Vagina (tissue), 2 donors: ENCODE measurements at places on chromosomes 2 and 18.
A peak's percentile ranks its signal among the peaks of the same experiment; 100 is the strongest.

GRCh38 chr2:28009732-28010131, 119.2 kb downstream of the BABAM2 start:
- no peak for DNase-seq

DNA sequence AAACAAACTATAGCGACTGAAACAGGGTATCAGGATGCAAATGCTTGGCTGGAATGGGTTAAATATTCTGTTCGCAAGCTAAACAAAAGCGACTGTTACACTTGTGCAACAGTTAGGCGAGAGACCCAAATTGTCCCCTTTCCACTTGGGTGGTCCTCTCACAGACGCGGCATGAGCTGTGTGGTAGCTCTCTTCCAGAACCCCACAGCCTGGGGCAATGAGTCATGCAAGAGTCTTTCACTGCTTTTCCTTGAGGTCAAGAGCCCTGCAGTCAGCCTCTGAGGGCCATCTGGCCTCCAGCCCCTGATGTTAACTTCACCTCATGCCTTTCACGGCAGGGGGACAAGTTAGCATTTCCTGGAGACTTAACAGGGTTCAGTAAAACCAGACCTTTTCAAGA, 25.7 kb downstream of the SULT1C4 start:
- no peak for DNase-seq

- DNase-seq: no peak
Measured at GRCh38 chr18:26956863-26957262, 91.4 kb upstream of the AQP4 start.

GRCh38 chr2:12879649-12880048, 162.9 kb downstream of the TRIB2 start:
- no peak for DNase-seq

DNA sequence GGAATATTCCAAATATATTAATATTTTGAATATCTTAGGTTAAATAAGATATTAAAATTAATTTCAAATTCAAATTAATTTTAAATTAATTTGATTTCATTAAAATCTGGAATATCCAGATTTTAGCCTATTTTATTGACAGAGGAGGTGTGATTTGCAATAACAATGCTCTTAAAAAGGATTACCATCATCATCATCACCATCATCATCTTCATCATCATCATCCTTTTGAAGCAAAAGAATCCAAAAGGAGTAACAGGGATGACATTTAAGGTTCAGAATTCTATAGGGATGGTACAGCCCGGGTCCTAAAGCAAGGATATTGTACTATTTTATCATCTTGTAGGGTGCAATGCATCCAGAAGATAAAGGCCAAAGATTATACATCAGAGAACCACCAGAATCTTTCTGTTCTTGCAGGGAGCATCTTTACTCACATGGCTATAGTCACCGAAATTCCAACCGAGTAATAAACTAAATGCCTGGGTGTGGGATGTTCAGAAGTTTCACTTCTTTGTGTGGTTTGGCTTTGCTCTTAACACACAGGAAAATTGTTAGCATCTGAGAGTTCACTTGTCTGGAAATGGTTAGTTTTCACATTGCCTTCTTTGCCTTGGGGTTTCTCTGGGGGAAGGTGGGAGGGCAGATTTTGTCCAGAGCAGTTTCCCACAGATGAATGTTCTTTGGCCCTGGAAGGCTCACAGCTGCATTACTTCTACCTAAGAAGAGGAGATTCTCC, 99.1 kb upstream of the ITGA6 start:
- DNase-seq: no peak

GRCh38 chr2:231512222-231512621, 18.0 kb downstream of the NMUR1 start:
- DNase-seq: no peak

- no peak for DNase-seq
Measured at GRCh38 chr2:200373231-200373630, 66.7 kb downstream of the SPATS2L start.

GRCh38 chr2:70448041-70448440, 105.6 kb downstream of the TGFA start:
- no peak for DNase-seq

DNA sequence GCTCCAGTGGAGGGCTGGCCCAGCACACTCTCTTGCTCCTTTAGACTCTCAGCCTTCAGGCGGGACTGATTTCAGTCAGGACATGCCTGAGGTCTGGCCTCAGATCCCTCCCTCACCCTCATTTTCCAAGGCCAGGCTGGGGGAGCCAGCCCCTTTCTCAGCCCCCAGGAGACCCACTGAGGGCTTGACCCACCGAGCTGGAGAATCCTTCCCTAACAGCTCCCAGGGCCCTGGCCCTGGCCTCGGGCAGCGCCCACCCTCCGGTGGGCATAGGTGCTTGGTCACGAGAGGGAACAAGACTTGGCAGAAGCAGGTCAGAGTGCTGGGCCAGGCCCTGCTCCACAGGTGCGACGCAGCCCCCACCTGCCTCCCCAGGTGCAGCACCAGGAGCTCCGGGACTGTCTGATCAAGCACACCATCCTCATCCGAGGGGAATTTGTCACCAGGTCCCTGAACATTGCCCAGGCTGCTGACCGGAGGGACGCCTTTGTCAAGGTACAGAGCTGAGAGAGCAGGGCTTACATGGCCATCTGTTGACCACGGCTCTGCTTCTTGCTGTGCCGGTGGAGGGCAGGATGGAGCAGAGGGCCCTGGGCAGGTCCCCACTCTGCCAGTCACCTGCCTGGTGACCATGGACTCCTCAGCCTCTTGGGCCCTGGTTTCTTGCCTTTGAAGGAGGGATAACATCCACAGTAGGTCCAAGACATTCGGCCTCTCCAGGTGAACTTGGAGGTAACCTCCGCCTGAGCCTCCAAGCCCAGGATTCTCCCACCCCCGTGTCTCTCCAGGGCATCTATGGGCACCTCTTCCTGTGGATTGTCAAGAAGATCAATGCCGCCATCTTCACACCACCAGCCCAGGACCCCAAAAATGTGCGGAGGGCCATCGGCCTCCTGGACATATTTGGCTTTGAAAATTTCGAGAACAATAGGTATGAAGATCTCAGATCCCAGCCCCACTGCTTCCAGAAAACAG, 46.3 kb downstream of the MYO7B start:
- DNase-seq: peak; percentile 77

DNA sequence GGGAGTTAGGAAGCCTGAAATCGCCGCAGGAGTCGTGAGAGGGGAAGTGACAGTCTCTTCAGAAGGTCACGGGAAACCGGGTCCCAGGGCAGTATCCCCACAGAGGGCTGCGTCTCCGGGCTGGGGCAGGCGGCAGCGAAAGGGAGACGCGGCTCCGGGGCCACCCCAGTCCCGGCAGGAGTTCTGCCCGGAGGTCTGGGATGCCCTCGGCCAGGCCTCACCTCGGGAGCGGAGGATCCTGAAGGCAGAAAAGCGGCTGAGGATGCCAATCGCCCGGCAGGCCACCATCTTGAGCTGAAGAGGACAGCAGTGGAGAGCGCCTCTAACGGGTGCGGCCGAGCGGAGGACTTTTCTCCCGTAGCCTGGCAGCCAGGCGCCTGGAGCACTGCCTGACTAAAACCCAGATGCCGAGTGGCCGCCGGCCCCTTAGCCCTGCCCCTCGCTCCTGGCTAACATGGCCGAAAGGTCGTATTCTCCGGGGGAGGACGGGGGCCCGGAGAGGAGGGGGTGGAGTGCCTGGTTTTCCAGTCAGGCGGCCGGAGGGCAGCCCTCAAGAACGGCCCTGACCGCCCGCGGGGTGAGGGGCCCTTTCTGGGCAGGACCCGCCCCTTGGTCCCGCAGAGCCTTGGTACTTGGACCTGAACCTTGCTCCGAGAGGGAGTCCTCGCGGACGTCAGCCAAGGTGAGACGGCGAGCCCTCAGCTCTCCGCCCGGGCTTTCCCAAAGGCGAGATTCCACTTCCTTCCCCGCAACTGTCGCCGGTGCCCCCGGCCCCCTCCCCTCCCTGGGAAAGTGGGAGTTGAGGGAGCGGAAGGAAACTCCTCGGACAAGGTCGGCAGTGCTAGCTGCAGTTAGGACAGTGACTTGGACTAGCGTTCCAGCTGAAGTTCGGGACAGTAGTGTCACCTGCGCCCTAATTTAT, at the start of the genes HADHA and HADHB:
HADHA (minus strand) TSS at position 324 of the 922 bp plus-strand sequence; CDS start at position 288, 36 bp downstream.
HADHB (plus strand) TSS at position 631 of the 922 bp plus-strand sequence. CDS start 9,316 bp downstream, outside the sequence.
- DNase-seq: no peak

GRCh38 chr2:43846140-43846793, 7.5 kb downstream of the ABCG8 start:
- peak; percentile 61 for DNase-seq

GRCh38 chr2:240213476-240214421, 73.3 kb upstream of the OTOS start:
- no peak for DNase-seq

- DNase-seq: no peak
Measured at GRCh38 chr2:8086357-8086756, 595.5 kb upstream of the ID2 start.

- DNase-seq: no peak
Measured at GRCh38 chr2:111883661-111884591, at the start of gene ANAPC1. Gene ANAPC1 (minus strand): TSS chr2:111884193. CDS start chr2:111880825, 3,368 bp downstream.

DNA sequence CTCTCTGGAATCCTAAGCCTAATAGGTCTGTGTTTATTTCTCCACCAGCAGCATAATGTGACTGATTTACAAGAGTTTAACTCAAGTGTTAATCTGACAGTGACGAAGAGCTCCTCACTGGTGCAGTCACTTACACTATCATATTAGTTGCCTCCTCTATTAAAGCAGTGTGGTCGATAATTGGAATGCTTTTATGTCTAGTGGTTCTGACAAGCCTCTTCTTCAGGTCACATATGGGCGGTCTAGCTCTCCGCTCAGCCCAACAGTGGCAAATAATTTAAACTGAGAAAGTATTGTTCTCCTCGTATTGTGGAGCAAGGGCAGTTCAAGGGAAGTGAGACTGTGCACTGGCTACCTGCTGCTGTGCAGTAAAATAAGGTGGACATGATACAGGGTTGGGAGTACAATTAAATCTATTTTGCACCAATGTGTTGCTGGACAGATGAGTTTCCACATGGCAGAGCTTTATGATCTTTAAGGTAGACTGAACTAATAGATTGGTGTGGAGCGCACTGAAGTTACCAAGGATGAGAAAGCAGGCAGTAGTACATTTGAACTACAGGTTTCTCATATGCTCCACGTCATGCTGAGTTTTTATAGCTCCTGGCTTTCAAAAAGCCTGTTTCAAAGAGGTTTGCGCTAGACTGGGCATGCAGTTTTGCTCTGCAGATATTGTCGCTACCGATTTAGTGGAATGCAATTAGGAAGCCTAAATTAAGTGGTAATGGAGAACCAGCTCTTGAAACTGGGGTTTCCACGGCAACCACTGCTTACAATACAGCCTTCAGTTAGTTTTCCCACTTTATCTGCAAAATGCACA, 151.7 kb upstream of the POU3F3 start:
- DNase-seq: no peak

DNA sequence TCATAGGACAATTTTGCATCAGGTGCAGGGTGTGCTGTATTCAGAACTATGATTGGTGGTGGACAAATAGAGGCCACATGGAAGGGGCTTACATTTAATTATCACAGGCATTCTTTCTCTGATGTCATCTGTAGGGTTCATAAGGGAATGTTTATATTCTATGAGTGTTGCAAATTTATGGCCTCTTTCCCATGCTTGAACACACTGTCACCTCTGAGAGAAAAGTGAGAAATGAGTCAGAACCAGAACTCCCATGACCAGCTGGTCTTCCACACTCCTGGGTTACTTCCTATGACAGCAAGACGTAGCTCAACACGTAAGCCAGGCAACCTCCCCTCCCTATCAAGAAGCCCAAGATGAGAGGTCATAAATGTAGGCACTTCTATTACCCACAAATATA, 310.8 kb downstream of the PIEZO2 start:
- no peak for DNase-seq

GRCh38 chr2:70531419-70532086, 22.1 kb downstream of the TGFA start:
- DNase-seq: no peak

GRCh38 chr18:7383002-7383980, 152.4 kb downstream of the LRRC30 start:
- no peak for DNase-seq

- DNase-seq: no peak
Measured at GRCh38 chr2:220064111-220065030, 436.9 kb downstream of the SLC4A3 start.

- DNase-seq: peak; percentile 76
Measured at GRCh38 chr18:3305933-3306332, 44.0 kb downstream of the MYL12B start.

DNA sequence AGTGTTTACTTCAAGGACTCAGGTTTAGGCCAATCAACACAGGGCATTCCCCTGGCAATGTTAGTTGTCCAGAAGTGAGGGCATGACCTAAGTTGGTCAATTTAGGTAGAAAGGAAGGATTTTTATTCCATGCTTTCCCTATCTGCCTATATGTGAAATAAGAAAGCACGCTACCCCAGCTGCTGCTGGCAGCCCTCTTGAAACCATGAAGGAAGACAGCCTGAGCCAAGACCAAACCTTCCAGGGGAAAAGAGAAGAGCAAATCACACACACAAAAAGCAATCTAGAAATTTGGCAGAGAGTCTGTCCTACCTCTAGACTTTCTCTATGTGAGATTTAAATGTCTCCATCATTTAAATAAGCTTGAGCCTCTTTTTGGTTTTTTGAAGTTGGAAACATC, 387.6 kb downstream of the TNS1 start:
- no peak for DNase-seq

- DNase-seq: no peak
Measured at GRCh38 chr2:233035426-233036161, 3.1 kb downstream of the NEU2 start.

DNA sequence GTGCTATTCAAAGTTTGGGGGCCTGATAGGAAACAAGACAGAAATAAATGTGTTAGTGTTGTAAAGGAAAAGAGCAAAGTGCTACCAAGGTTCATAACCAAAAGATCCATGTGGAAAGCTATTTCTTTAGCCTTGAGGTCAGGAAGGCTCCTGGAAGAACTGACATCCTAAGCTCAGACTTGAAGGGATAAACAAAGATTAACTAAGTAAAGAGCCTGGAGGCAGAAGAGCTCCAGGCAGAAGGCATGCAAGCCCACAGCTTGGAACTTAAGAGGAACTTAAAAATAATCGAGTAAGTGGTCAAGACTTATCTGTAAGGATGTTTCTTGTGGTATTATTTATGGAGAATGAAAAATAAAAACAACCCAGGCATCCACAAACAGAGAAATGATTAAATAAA, 245.0 kb upstream of the MGAT5 start:
- no peak for DNase-seq

DNA sequence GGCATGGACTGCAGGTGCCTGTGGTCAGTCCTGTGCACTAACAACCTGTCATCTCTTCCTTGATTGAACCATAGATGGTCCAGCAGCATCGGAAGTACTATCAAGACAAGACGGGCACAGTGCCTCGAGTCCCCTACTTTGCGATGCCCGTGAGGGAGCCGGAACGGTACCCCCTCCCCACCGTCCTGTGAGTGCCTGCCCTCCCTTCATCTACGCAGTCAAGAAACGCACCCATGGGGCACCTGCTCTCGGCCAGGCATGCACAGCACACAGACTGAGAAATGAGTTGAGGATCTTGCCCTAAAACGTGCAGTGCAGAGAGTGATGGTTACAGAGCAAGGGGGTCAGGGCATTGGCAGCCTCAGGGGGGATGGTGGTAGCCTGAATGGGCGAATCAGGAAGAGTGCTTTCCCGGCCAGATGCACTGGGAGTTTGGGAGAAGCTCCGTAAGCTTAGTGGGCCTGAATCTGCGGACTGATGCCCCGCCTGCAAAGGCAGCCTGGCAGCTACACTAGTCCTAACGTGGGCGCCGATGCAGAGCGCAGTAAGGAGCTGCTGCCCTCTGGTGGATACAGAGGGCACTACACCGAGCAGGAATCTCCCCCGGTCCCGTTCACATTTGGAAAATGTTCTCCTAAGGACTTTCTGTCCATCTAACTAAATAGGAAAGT, 63.6 kb downstream of the CIB4 start:
- DNase-seq: no peak
